Activated T-helper 9 cell treated with anti-CD3 and anti-CD28 coated beads, Interleukin-2, amount 50 U/mL, for 16 hours (primary cell): ENCODE measurements at places on chromosomes 7 and 10.

DNA sequence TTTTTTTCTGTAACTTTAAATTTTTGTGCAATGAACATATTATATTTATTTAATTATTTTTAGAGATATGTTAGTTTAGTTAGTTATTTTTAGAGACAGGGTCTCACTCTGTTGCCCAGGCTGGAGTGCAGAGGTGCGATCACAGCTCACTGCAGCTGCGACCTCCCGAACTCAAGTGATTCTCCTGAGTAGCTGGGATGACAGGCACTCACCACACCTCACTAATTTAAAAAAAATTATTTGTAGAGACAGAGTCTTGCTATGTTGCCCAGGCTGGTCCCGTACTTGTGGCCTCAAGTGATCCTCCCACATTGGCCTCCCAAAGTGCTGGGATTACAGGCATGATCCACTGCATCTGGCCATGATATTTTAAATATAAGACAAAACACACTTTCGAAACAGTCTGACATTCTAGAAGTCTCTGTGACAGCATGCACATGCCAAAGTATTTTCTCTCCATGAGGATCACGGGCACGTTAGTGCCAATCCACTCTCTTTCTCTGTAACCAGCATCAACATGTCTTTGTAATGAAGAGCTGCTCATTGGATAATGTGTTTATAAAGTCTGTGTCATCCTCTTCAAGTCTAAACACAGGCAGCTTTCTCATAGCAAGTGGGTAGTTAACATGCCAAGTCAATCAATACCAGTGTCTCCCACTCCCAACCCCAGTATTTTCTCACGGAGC lies 137.4 kb downstream of the GLI3 start:
- DNase-seq, result no peak

- DNase-seq, result no peak
These were observed 89.2 kb upstream of the PFKP start for GRCh38 chr10:2978111-2978510.

GRCh38 chr7:110375068-110375467 lies 715.9 kb upstream of the LRRN3 start:
- no peak for DNase-seq

GRCh38 chr7:32048970-32049491 lies 21.2 kb downstream of the PDE1C start:
- DNase-seq, result no peak

- peak; percentile 4 for DNase-seq
These were observed 816 bp downstream of the DMTF1 start for GRCh38 chr7:87152897-87153641.

GRCh38 chr10:97278491-97278989 lies 13.9 kb downstream of the ARHGAP19 start:
- DNase-seq, result no peak

DNA sequence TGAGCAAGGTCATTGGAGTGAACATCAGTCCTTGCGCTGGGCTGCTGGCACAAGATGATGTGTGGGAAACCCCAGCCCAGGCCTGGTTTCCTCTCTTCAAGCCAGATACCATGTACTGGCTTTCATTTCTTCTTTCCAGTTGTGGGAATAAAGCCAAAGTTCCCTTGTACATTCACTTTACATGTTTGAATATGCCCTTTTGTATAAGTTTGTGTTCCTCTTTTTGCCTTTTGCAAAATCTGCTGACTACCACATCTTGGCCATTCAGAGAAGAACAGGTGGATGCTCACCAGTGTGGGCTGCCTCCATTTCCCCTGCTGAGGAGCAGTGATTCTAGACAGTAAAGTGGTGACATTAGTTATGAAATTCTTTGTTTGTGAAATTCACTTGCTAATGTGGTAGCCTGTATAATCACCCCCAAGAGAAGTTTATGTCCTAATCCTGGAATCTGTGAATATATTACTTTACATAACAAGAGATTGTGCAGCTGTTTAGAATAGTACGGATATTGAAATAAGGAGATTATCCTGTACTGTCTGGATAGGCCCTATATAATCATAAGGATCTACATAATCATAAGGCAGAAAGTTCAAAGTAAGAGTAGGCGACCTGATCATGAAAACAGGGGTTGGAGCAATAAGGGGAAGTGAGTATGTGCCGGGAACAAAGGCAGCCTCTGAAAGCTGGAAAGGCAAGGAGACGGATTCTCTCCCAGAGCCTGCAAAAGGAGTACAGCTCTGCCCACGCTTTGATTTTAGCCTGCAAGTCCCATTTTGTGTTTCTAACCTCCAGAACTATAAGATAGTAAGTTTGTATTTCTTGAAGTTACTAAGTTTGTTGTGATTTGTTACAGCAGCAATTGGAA lies 18.8 kb upstream of the AOAH start:
- no peak for DNase-seq

DNA sequence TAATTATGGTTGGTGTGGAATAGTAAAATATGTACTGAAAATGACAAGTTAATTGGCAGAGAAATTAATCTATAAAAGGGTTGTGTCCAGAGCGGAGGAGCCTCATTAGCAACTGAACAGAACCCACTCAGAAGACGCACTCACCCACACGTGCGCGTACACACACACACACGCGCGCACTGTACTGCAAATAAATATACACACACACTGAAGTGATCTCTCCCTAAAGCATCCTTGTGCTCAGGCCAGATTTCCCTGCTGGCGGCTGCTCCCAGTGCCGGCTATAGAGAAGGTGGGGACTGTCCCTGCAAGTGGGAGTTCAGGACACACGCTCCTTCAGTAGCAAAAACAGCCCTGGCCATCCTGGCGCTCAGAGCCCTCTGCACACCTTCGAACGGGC lies 85.2 kb downstream of the CHST15 start:
- no peak for DNase-seq

DNA sequence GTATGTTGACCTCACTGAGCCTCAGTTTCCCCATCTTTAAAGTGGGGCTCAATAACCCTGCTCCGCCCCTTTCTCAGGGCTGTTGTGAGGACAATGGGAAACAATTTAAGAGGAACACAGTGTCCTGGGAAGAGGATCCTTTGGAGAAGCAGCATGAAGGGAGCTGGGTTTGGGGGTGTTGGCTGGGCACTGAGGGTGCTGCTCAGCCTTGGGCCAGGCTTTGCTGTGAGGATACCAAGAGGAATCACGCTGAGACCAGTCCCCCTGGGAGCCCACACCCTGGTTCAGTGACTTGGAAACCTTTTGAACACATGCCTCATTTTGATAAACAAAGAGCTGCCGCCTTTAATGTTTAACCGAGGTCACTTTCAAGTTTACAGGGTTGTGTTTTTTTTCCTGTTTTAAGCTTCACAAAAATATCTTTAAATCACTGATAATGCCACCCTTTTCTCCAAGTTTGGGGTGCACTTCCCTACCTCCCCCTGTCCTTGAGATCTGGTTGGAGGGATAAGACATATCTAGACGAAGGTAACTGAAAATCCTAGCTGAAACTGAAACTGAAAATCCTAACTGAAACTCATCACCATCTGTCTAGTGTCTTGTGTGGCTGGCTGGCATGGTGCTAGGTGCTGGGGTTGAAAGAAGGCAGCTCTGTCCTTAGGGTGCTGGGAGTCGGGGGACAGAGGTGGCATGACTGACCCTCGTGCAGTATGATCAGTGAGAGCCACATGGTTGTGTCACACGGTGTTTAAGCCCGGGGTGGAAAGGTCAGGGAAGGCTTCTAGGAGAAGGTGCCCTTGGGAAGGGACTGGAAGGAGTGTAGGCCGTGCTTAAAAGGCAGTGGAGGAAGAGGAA lies 27.7 kb downstream of the ZNF775 start:
- DNase-seq, result no peak

DNA sequence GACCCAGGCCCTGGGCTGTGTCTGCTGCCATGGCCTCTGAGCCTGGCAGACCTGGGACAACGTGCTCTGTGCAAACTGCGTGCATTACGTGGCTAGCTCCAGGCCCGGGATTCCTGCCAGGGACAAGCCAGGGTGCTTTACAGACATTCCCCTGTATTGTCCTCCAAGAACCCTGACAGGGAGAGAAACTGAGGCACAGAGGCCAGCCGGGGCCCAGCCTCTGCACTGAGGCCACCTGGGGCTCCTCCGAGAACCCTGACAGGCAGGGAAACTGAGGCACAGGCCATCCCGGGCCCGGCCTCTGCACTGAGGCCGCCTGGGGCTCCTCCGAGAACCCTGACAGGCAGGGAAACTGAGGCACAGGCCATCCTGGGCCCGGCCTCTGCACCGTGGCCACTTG lies 64.9 kb downstream of the CFAP46 start:
- no peak for DNase-seq

DNA sequence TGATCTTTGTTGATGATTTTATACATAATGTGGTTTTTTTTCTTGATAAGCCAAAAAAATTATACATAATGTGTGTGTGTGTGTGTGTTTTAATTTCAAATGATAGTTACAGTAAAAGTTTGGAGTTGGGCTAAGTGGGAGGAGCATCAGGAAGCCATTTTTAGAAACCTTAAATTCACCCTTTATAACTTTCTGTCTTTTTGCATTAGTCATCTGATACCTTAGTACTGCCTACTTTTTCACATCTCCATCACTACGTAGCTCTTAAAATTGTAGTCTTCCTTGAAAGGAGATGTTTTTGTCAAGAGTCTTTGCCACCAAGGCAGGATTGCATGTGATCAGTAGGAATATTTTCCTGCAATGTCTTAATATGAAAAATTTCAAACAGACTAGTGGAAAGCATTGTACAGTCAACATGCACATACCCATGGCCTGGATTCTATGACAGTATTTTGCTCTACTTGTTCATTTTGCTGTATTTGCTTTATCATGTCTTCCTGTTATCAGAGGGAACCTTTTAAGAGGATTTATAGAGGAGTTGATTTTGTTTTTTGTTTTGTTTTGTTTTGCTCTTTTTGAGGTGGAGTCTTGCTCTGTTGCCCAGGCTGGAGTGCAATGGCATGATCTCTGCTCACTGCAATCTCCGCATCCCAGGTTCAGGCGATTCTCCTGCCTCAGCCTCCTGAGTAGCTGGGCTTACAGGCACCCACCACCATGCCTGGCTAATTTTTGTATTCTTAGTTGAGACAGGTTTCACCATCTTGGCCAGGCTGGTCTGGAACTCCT lies 67.3 kb downstream of the DAGLB start:
- DNase-seq, result no peak

DNA sequence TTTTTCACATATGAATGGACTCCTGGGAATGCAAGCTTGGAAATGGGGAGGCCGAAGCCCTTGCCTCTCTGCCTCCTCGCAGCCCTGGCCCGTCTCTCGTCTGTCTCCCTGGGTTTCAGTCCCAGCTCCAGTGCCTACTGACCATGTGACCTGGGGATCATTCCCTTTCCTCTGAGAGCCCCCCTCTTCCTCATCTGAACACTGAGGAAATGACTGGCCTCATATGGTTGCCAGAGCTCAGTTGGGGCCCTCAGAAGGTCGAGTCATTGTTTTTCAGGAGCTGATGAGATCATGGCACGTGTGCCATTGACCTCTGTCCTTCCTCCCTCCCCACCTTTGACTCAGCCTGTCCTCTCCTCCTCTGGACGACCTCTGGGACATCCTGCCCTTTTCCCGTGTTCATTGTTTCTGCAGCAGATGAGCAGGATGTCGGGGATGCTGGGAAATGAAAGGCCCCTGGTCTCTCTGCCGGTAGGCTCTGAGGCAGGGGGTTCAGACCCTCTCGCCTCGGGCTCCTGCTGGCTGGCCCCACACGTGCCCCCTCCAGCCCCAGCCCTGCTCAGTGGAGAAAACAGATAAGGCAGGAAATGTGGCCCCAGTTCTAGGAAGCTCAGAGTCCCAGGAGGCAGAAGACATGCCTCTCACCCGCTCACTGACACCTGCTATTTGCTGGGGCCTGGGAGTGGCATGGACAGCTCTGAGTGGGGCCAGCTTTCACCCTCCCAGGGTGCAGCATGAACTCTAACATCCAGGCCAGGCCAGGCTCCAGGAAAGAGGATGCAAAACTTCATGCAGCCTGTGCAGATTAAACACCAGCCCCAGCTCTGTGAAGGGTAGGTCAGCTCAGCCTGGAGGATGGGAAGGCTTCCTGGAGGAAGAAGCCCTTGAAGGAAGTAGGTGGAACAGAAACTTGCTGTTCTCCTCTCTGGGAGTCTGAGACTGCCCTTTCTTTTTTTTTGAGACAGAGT lies 8.3 kb upstream of the PPP1R35 start:
- no peak for DNase-seq

DNA sequence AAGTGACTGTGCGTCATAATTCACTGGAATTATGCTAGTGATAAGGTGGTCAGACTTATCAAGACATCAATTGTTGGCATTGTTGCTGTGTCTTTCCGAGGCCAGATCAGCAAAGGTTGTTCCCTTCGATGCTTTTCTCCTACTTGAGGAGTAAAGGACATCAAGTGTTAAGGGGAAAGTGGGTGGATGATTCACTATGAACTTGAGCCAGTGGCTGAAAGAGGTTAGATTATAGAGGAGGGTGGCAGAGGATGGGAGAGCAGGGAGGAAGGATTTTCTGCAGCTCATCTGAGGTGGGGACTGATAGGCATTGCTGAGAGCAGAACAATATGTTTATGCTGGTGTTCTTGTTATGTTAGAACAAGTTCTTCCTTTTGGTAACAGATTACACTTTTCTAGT lies 131.4 kb upstream of the AGR3 start:
- DNase-seq, result no peak

- DNase-seq, result no peak
These were observed 982.3 kb downstream of the DNAJB9 start for GRCh38 chr7:109552017-109552416.

GRCh38 chr10:120969219-120969645 lies 118.1 kb downstream of the WDR11 start:
- DNase-seq, result no peak

DNA sequence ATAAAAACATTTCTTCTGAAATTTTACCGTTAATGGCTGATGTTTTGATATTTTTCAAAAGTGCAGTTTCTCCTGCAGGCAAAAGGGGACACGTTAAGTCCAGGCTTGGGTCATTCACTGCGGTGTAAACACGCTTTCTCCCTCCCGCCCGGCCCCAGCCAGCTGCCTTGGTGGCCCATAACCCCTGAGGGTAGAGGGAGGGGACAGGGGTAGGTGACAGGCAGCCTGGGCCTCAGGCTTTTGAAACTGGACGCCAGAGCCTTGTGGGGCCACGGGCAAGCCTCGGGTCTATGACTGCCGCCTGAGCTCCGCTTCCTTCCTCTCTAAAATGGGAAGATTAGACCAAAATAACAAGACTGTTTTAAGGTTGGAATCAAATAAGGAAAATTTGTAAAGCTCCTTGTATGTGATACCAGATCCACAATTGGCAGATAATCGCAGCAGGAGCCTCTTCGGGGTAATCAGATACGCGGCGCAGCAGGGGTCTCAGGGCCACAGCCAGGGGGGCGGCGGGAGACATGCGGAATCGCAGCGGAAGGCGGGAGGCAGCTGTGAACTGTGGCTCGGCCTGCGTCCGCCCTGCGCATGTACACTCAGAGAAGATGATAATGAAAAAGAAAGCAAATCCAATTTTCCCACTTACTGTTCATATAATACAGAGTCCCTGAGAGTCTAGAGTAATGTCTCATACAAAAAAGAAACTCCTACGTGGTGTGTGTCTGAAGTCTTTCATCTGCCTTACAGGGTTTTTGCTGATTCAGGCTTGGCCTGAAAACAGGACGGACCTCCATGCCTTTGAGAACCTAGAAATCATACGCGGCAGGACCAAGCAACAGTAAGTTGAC lies 138.3 kb downstream of the EGFR start:
- DNase-seq, result no peak
